Activated CD4-positive, alpha-beta T cell treated with anti-CD3 and anti-CD28 coated beads, Interleukin-2, amount 50 U/mL, for 4 hours (primary cell): ENCODE measurements at places on chromosomes 12 and 14.

DNA sequence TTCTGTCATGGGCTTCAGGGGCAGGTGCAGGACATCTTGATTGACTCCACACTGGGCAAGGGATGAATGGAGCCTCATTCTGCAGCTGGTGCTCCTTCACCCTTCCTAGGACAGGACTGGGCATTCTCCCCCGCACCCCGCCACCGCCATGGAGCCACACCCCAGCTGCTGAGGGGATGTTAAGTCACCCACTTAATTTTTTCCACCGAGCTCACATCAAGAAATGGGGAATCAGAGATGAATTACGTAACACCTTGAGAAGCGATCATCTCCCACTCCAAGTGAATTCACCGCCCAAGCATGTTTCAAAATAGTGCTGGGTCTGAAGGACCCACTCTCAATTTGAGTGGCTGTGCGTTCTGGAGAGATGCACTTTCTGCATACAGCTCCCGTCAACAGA, 94.2 kb downstream of the EML1 start:
- DNase-seq: no peak

- no peak for DNase-seq
These were observed at the start of gene NPC2 for GRCh38 chr14:74492776-74493342. Gene NPC2, minus strand, starts transcription at chr14:74493305. Its CDS starts 31 bp downstream, at chr14:74493274.

GRCh38 chr12:126719912-126720705, 1546.9 kb upstream of the TMEM132C start:
- DNase-seq: no peak

DNA sequence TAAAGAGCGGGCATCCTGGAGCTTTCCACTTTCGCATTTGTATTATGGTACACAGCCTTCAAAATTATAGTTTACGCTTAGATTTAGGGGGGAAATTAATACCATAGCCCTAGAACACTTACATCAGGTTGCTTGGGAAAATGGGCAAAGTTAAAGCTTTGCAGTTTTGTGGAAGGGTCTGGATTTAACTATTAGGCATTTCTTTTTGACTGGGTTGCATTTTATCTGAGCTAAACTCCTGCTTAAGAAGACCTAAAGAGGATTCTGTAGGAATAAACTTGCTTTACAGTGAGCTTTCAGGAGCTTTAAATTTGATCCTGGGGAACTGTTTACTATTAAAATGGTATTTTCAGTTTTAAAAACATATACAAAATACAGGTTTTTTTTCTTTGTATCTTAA, 42.8 kb upstream of the PTPRQ start:
- no peak for DNase-seq

- DNase-seq: no peak
These were observed 33.8 kb downstream of the WBP11 start for GRCh38 chr12:14769466-14769968.

GRCh38 chr14:68544081-68544892, 248.6 kb downstream of the ZFP36L1 start:
- no peak for DNase-seq

- no peak for DNase-seq
These were observed at the start of gene OAS1 for GRCh38 chr12:112906712-112907414. Gene OAS1, plus strand, starts transcription at chr12:112906962. Its CDS starts 78 bp downstream, at chr12:112907040.

- DNase-seq: no peak
These were observed 50.3 kb downstream of the TSHR start for GRCh38 chr14:81005540-81006228.

GRCh38 chr14:61264010-61264571, 17.0 kb downstream of the TMEM30B start:
- DNase-seq: no peak

- DNase-seq: peak; percentile 2
These were observed 227.1 kb upstream of the KRR1 start for GRCh38 chr12:75738486-75738885.

DNA sequence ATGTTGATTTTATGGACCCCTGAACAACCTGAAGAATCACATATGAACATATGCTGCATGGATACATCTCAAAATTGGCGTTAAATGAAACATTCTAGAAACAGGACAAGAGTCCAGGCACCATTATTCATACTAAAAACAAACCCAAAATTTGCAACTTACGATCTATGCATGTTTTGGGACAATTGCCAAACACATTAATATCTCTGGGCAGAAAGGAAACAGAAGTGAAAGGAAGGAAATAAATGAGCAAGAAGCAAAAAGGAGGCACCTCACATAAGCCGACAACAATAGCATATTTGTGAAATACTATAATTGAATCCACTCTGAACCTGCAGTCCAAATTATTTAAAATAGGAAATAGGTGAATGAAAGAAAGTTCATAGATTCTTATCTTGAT, 1505.3 kb downstream of the AACS start:
- DNase-seq: no peak

- DNase-seq: no peak
These were observed 414 bp upstream of the CDK17 start for GRCh38 chr12:96400631-96401075.

GRCh38 chr14:104891664-104892530, 26.8 kb downstream of the CEP170B start:
- DNase-seq: no peak

DNA sequence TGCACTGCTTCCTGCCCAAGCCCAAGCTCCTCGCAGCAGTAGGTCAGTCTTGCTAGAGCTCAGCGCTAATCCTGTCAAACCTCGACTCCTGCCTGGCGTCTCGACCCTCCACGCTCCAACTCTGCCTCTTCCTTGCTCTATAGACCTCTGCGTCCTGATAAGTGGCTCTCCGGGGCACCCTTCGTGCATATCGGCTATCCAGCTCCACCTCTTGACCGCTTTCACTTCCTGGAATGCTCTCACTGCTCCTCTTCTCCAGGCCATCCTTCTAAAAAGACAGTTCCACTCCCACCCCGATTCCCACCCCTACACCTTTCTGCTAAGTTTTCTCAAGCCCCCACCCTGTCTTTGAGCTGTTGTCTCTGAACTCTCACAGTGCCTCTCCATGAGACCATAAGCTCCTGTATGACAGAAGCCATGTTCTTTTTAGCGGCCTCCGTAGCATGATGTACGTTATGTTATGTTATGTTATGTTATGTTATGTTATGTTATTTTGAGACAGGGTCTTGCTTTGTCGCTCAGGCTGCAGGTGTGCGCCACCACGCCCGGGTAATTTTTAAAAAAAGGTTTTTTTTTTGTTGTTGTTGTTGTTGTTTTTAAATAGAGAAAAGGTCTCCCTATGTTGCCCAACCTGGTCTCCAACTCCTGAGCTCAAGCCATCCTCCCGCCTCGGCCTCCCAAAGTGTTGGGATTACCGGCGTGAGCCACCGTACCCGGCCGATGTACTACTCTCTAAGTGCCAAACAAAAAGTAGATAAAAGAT, 601 bp downstream of the COX14 start:
- DNase-seq: no peak

GRCh38 chr12:54282949-54283593, 2.5 kb downstream of the HNRNPA1 start:
- peak; percentile 23 for DNase-seq

GRCh38 chr14:64684091-64684490, 20.1 kb upstream of the PLEKHG3 start:
- no peak for DNase-seq

GRCh38 chr12:97520106-97520505, 57.5 kb downstream of the RMST start:
- no peak for DNase-seq

DNA sequence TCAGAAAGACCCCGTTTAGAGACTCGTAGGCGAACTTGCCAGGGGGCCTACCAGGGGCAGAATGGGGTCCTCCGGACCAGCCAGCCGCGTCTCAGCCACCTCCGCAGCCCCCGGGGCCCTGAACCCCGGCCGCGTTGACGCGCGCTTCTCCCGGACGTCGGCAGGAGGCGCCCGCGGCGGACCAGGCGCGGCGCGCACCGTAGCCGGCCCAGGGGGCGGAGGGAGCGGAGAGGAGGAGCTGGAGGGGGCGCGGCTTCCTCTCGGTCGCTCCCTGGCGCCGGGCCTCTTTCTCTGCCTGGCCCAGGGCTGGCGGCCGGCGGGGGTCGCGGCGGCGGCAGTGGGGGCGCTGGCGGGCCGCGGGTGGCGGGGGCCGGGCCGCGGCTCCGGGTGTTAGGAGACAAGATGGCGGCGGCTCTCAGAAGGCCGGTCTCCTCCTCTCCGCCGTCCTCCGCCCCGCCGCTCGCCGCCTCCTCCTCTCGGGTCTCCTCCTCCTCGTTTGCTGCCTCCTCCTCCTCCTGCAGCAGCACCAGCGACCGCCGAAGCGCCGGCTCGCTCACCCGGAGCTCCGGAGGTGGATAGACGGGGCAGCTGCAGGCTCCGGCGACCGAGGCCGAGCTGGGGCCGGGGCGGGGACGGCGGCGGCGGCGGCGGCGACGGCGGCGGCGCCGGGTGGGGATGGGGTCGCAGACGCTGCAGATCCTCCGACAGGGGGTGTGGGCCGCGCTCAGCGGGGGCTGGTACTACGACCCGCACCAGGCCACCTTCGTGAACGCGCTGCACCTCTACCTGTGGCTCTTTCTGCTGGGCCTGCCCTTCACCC, at the start of gene PCNX1:
Gene PCNX1, plus strand, starts transcription at position 284 of the 820 bp plus-strand sequence. Its CDS starts 392 bp downstream, at position 676.
- DNase-seq: peak; percentile 84

DNA sequence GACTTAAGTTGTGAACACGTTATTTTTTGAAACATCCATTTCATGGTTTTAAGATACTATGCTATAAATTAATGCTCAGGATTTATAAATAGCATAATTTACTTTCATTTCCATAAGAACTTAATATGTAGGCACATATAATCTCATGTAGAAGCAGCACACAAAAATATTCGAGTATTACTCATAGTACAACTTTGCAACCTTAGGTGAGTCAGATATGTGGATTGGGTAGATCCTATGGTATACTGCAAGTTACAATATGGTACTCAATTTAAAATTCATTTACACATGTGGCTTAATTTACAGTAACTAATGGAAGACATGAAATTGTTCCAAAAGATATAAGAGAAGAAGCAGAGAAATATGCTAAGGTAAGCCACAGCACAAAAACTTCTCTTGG, 26.0 kb downstream of the PSMA3 start:
- DNase-seq: no peak

GRCh38 chr12:124786061-124786964, 77.4 kb downstream of the SCARB1 start:
- no peak for DNase-seq

GRCh38 chr12:121534495-121535148, 46.2 kb downstream of the KDM2B start:
- peak; percentile 66 for DNase-seq

DNA sequence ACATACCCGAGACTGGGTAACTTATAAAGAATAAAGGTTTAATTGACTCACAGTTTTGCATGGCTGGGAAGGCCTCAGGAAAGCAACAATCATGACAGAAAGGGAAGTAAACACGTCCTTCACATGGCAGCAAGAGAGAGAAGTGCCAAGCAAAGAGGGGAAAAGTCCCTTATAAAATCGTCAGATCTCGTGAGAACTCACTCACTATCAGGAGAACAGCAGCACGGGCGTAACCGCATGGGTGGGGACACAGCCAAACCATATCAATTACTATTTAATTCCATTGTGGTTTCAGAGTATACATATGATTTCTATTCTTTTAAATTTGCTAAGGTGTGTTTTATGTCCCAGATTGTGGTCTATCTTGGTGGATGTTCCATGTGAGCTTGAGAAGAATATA, 117.9 kb downstream of the SCAF11 start:
- no peak for DNase-seq

GRCh38 chr12:130053651-130054069, 108.6 kb upstream of the FZD10 start:
- no peak for DNase-seq

DNA sequence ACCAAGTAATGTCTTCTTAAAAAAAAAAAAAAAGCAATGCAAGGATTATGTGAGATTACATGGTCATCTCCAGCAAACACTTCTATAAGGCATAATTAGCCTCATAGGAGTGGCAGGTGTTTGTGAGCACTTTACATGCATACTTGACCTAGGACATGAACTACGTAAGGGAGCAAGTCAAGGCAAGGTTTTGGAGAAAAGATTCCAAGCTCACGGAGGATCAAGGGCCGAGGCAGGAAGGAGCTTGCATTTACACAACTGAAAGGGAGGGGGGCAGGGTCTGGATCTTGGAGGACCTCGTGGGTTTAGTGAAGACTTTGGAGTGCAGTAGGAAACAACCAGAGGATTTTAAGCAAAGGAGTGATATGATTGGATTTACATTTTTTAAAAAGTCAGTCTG, 112.5 kb downstream of the CCER1 start:
- DNase-seq: no peak

DNA sequence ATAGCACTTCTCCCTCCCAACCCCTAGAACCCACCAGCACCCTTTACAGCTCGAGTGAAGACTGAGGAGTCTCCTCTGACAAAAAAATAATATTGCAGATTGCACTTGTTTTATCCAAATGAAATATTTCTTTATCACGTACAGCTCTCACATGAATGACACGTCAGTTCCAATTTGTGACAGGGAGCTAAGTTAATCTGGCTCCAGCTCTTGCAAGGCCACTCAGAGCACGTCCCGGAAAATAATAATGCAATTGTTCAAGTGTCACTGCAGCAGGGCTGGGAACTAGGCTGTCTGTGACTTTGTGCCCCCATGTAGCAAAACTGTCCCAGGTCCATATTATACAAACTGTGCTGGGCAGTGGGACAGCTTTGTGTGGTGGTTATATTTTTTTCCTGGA, 539.6 kb downstream of the VRK1 start:
- DNase-seq: no peak

DNA sequence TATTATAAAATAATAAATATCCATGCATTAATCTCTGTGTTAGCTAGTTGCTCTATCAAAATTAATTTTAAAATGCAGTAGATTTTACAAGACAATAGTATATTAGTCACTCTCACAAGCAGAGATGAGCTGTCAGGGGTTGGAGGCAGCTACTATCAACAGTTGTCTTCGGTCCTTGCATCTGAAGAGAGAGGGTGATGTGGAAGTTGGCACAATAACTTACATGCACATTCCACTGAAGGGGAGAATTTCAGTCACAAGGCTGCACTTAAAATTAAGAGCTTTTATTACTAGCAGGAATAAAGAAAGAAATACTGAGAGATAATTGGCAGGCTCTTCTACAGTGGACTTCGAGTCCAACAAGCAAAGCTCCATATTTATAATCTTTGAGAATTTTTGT, 166.9 kb upstream of the DCN start:
- DNase-seq: no peak
